ENCODE measurements at places on chromosomes 12 and 14. TPM values are rescaled to one million over a fixed set of nuclear protein-coding genes. Genes with fewer than 3 reads are reported as not detected.

DNA sequence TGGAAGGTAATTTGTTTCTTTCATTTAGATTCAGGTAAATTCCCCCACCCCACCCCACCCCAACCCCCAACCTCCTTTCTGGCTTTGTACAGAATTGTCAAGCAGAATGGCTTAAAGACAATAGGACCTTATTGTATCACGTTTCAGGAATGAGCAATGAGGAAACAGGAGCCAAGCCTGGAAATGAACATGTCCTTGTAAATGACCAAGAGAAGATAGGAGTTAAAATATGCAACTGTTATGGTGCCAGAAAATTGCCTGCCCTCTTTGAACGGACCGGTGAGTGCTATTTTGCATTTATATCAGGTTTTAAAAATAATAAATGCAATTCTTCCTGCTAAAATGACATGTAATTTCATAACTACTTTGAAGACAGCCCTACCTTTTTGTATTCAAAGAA is 141.6 kb upstream of the PELI2 start:
- DNase-seq: peak; percentile 3

- DNase-seq: no peak
These were observed 166.0 kb downstream of the FSCB start for GRCh38 chr14:44341116-44341515.

DNA sequence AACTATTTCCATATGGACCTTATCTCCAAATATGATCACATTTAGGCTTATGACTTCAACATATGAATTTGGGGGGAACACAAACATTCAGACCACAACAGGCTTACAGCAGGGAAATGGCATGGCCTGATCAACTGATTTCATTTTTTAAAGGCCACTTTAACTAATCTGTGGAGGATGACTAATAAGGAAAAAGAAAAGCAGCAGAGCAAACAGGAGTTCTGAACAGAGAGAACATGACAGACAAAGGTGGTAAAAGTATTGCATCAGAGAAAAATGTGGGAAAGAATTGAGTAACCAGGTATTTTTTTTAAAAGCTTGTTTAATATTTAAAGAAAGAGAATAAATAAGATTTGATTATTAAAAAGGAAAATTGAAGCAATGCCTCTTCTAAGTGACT is 366.1 kb upstream of the TMPO start:
- no peak for DNase-seq

- DNase-seq: peak; percentile 70
These were observed 8.8 kb downstream of the ALDH2 start for GRCh38 chr12:111775205-111776193.

The KTN1 gene
- total RNA-seq: 22.6 TPM

The ARID2 gene
- total RNA-seq: 10.0 TPM

- DNase-seq: no peak
These were observed 57.2 kb upstream of the CAPRIN2 start for GRCh38 chr12:30811966-30812365.

The SLC17A8 gene
- total RNA-seq: not detected

The TAS2R20 gene
- total RNA-seq: 0.79 TPM

The ZFHX2 gene
- total RNA-seq: not detected

DNA sequence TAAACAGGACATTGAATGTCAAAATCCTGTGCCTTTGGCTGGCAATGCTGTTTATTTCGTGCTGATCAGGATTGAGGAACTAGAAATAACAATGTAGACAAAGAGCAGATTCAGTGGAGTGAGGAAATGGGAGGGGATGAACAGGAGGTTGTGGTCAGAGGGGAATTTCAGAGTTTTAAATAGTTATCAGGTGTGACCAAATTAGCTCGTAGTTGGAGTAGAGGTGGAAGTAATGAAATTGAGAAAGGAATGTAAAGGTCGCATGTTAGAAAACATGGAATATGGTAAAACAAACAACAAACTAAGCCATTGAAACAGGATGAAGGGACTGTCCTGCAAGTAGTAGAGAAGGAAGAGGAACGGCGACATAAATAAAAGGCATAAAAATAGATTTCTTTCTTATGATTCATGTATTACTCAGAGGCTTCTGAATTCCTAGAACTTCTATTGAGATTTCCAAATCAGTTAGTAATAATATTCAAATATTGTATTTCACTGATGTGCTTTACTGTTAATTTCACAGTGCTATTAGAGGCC is 9.5 kb upstream of the SAV1 start:
- peak; percentile 67 for DNase-seq

GRCh38 chr14:67602995-67603545 is 3.0 kb upstream of the PIGH start:
- DNase-seq: no peak

DNA sequence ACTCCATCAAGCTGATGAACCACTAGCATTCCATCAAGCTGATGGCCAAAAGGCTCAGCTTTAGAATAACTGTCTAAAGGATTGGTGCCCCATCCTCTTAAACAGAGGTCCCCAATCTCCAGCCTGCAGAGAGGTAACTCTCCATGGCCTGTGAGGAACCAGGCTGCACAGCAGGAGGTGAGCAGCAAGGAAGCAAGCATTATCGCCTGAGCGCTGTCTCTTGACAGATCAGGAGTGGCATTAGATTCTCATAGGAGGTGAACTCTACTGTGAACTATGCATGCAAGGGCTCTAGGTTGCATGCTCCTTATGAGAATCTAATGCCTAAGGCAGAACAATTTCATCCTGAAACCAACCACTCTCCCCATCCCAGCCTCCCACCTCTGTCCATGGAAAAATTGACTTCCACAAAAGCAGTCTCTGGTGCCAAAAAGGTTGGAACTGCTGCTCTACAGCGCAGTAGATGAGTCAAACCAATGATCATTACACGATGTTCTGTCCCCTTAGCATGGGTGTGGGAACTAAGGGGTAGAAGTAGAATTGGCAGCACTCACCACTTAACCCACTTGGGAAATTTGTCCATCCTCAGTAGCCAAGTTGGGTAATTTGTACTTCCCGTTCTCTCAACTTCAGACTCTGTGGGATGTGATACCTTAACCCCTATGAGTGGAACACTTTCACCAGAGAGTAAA is 66.9 kb downstream of the ANKS1B start:
- no peak for DNase-seq

DNA sequence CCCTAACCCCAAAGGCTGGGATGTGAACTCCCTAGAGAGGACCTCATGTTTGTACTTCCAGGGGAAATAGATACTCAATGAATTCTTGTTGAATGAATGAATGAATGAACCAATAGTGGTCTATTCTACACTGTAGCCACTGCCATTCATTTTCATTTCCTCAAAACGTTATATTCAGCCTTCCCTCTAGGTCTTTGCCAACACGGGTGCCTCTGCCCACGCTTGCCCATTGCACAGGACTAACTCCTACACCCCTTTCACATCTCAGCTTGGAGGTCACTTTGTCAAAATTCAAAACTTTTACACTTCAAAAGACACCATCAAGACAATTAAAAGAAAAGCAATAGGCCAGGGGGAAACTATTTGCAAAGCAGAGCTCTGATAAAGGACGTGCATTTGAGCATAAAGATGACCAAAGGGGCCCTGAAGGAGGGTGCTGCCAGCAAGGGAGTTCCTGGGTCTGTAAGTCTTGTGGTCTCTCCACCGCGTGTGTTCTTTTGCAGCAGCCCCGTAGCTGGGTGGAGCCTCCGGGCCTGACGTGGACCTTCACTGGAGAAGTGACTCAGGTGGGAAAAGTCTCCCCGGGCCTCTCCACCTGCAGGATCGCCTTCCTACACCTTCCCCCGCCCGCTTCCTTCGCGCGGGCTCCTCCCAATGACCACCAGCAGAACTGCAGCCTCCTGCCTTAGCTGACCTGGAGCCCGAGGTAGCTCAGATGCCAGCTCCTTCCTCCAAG is 31.5 kb downstream of the TMEM63C start:
- DNase-seq: peak; percentile 65

The BCL7A gene
- total RNA-seq: 11.0 TPM

The CYP46A1 gene
- not detected for total RNA-seq

GRCh38 chr14:98130691-98131090 is 1141.3 kb downstream of the BCL11B start:
- no peak for DNase-seq

DNA sequence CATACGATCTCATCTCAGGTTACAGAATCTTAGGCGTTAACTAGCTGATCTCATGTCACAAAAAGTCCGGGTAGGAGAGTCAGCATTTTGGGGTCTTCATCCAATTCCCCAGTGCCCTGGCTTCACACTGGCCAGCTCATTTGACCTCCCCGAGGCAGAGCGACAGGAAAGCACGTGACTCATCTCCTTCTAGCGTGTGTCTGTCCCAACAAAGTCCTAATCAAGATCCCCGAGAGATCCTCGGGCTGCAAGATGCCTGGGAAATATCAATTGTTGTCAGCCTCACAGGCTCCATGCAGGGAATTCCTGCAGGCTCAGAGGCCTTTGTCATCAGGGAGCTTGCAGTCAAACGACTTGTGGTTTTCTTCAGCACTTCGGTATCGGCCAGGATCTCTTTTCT is 57.5 kb downstream of the ZNF664 start:
- DNase-seq: no peak

The FBLN5 gene
- not detected for total RNA-seq

DNA sequence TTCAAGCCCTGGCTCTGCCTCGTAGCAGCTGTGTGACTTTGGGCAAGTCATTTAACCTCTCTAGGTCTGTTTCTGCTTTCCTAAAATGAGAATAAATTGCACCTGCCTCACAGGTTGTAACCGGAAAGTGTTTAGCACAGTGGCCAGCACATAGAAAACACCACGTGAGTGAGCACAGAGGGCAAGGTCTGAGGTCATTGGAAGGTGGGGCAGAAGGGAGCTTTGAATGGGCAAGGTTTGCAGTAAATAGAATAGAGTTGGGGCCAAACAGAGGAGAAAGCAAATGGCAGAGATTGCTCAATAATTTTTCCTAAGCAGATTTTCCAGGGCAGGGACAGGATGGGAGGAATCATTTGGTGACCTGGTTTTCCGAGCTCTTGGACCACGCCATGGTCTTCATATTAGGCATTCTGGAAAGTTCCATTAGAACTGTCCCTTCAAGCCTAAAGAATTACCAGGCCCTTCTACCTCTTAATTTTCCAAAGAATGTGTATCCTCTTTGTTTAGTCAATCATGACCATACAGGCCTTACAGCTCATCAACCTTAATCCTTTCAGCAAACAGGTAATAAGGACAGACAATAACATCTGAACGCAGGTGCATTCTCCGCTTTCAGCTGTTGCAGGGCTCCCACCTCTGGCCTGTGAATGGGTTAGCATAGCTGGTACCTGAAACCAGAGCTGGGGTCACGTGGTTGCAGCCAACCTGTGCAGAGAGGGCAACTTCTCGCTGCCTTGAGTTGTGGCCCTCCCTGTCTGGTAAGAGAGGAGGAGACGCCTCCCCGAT is 53.8 kb downstream of the VWF start:
- DNase-seq: no peak

- no peak for DNase-seq
These were observed 55.5 kb downstream of the ZNF664 start for GRCh38 chr12:124028555-124028925.

- DNase-seq: no peak
These were observed 23.9 kb downstream of the PALS1 start for GRCh38 chr14:67265131-67265530.

DNA sequence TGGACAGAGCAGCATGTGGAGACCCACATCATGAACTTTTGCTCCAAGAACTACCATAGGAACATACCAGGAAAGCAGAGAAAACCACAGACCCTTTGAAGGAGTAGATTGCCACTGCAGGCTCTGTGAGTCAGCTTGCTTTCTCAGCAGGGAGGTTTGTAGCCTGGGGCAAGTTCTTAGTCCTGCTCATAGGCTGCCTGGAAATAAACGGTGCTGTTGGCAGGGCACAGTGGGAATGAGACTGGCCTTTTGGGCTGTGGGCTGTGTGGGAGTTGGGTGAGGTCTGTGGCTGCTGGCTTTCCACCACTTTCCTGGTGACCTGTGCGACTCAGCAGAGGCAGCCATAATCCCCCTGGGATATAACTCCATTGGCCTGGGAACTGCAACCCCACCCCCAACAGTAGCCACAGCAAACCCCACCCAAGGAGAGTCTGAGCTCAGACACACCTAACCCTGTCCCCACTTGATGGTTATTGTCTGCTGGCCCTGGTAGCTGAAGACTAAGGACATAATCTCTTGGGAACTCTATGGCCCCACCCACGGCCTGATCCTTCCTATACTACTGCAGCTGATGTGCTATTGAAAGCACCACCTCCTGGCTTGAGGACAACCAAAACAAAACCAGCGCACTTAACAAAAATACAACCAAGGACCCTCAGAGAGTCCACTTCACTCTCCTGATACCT is 192.1 kb upstream of the GARIN6 start:
- DNase-seq: no peak

DNA sequence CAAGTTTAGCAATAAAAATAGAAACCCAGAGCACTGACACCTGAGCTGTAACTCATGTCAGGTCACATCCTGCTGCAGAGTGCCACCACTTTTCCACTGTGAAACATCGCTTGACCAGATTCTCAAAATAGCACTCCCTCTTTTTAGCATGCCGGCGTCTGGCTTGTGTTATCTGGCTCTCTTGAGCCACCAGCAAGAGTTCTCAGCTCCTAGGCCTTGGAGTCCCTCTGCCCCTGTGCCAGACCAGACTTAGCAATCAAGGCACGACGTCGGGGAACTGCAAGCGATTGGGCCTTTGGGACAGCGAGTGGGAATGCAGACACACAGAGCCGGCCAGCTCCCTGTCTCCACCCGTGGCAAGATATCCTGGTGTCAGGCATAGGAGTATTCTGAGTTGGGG is 52.5 kb downstream of the SPIC start:
- no peak for DNase-seq

DNA sequence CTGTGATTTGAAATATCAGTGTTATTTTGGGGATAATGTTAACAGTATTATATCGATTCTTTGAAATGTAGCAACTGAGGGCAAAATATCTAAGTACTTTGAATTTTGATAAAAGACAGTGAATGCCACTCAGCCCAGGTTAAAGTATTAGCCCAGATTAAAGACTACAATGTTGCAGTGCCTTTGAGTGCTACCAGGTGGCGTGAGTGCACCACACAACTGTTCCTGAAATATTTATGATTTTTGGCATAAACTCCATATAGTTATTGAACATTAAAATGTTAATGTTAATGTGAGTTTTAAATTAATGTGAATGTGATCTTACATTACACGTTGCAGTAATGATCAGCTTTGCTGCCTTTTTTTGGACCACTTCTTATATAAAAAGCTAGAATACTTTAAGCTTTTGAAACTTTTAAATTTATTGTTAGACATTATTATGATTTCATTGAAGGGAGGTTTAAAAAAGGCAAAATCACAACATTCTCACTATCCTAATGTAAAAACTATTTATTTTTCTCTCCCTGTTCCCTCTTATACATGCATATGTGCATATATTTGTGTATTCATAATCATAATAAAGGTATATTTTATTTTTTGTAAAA is 22.5 kb downstream of the MRPS35 start:
- peak; percentile 63 for DNase-seq

DNA sequence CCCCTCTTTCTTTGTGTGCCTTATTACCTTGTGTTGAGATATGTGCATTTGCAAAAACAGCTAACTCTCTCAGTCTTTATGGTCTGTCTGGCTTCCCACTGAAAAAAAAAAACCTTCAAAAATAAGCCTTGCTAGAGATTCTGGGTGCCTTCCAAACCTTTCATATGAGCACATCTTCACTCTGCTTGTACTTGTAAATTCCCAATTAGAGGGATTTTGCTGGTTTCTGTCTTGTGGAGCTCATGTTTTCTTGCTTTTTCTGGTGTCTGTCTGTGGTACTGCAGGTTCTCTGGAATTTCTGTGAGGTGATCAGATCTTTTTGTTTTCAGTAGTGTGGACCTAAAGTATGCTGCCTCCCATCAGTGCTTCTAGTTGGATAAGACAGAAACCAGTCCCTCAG is 100.1 kb downstream of the PIK3C2G start:
- no peak for DNase-seq
